ENCODE measurements at places on chromosomes 2 and 18. TPM values are rescaled to one million over a fixed set of nuclear protein-coding genes. Genes with fewer than 3 reads are reported as not detected.
A peak's percentile ranks its signal among the peaks of the same experiment; 100 is the strongest.

The TMEM37 gene
- total RNA-seq, result 3.3 TPM

The LRRC30 gene
- not detected for total RNA-seq

The CNNM3 gene
- total RNA-seq, result 5.6 TPM

The SCN3A gene
- 1.4 TPM for total RNA-seq

The DYSF gene
- 140 TPM for total RNA-seq

The RABL2A gene
- 14.1 TPM for total RNA-seq

The EFEMP1 gene
- total RNA-seq, result 155 TPM

The DPP10 gene
- total RNA-seq, result 1.3 TPM

The SLC66A2 gene
- total RNA-seq, result 25.3 TPM

The CNGA3 gene
- not detected for total RNA-seq

The ESPNL gene
- 0.07 TPM for total RNA-seq

- peak; percentile 72 for DNase-seq
Observed at GRCh38 chr2:5846881-5847280, 154.7 kb downstream of the SOX11 start.

GRCh38 chr18:45061359-45061758 lies 380.7 kb downstream of the SETBP1 start:
- no peak for DNase-seq

- DNase-seq, result no peak
Observed at GRCh38 chr2:113156278-113157117, 17.3 kb upstream of the PSD4 start.

DNA sequence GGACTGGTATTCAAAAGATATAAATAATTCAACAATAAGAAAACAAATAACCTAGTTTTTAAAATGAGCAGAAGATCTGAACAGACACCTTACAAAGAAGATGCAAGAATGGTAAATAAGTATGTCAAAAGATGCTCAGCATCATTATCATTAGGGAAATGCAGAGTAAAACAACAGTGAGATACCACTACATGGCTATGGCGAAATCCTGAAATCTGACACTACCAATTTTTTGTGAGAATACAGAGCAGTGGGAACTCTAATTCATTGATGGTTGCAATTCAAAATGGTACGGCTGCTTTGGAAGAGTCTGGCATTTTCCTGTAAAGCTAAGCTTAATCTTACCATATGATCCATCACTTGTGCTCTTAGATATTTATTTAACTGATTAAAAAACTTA lies 151.8 kb downstream of the UBR3 start:
- DNase-seq, result no peak

GRCh38 chr2:105852066-105852465 lies 107.4 kb downstream of the NCK2 start:
- DNase-seq, result no peak

- DNase-seq, result no peak
Observed at GRCh38 chr18:38826247-38826646, 1260.6 kb upstream of the CELF4 start.

DNA sequence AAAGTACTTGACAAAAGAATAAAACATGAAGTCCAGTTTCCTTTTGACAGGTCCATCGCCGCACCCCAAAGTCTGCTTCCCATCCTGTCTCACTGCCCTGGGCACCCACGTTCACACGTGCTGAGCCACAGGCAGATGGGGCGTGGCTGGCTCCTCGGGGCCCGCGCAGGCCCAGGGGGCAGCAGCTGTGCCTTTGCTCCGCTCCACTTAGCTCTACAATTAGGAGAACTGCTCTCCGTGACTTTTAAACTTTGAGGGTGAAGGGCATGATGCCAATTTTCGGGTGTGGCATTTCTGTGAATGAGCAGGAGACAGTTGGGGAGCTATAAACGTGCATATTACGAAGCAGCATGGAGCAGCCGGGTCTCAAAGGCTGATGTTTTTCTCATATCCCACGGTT lies 152.4 kb downstream of the TDRD15 start:
- DNase-seq, result no peak

GRCh38 chr2:53450923-53451322 lies 316.7 kb upstream of the CHAC2 start:
- DNase-seq, result no peak

DNA sequence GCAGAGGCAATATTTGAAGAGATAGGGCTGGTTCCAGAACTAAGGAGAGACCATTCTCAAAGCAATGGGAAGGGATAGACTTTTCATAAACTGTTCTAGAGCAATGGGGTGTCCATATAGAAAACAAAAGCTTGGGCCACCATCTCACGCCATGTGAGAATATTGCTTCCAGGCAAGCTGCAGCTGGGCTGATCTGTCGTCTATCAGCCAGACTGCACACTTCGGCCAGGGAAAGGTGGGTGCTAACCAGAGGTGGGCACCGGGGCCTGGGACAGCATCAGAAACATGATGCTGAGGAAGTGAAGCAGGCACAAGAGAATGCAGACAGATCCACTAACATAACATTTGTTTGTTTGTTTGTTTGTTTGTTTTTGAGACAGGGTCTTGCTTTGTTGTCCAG lies 43.7 kb downstream of the MYO7B start:
- DNase-seq, result no peak

GRCh38 chr2:37500031-37500430 lies 155.6 kb downstream of the QPCT start:
- DNase-seq, result peak; percentile 77

GRCh38 chr2:9252002-9252357 lies 45.4 kb downstream of the ASAP2 start:
- DNase-seq, result no peak

GRCh38 chr2:172094294-172095145 lies 8.2 kb downstream of the DLX2 start:
- DNase-seq, result no peak

GRCh38 chr2:80560326-80560725 lies 255.8 kb upstream of the LRRTM1 start:
- DNase-seq, result no peak

GRCh38 chr2:127630096-127630863 lies 15.7 kb upstream of the GPR17 start:
- DNase-seq, result no peak

GRCh38 chr18:25962176-25962575 lies 128.2 kb downstream of the SS18 start:
- no peak for DNase-seq

- no peak for DNase-seq
Observed at GRCh38 chr2:105937498-105938097, 192.9 kb downstream of the NCK2 start.

- no peak for DNase-seq
Observed at GRCh38 chr2:233061591-233062450, 1.7 kb downstream of the INPP5D start.

GRCh38 chr2:204250692-204251091 lies 294.6 kb upstream of the PARD3B start:
- DNase-seq, result no peak

- DNase-seq, result no peak
Observed at GRCh38 chr18:6156446-6156845, 258.3 kb downstream of the L3MBTL4 start.

- no peak for DNase-seq
Observed at GRCh38 chr2:218780851-218781690, 876 bp upstream of the CYP27A1 start.

DNA sequence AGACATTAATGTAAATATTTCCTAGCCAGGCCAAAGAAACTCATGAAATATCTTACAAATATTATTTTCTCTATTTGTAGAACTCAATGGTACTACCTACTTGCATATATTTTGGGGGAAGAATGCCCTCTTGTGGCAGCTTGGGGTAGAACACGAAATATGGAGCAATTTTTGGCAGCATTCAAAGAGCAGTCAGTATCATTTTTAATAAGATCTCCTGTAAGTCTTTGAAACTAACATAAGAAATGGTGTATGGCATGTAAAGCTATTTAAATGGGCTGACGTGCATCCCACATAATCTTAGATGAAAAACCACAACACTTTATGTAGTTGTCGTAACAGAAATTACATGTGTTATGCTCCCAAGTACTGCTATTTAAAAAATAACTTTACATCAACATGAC lies 62.3 kb upstream of the CCDC195 start:
- peak; percentile 29 for DNase-seq

DNA sequence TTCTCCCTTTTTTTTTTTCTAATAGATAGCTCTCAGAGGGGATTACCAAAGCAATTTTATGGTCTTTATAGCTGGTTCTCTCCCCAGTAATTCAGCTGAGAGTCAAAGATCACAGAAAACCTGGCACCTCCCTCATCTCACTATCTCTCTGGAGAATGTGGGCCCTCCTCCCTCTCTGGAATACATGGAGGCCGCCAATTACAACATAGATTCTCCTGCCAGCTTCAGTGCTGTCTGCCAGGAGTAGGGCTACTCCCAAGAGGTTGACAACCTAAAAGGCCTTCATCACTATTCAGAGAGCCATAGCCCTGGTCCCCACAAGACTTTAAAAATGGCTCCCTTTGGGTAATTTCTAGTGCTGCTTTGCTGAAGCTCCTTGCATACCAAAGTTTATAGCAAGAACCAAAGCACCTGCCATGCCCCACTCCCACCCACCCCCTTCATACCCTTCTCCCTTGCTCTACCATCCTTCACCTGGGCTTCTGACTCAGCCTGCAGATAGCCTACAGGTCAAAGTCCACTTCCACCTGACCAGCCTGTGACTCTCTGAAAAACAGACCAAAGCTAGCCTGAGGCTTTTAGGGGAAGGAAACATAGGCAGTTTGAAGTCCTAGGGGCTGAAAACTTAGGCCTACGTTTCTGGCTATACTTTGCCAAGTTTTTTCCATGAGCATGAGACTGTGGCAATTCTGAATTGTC lies 472.3 kb downstream of the TNS1 start:
- DNase-seq, result no peak

GRCh38 chr2:237154082-237154638 lies 68.5 kb downstream of the COPS8 start:
- DNase-seq, result peak; percentile 52

- DNase-seq, result no peak
Observed at GRCh38 chr2:119220720-119221301, 2.8 kb upstream of the STEAP3 start.

GRCh38 chr2:233430081-233430480 lies 75.8 kb downstream of the DGKD start:
- peak; percentile 20 for DNase-seq

GRCh38 chr18:25097569-25098056 lies 254.4 kb downstream of the ZNF521 start:
- no peak for DNase-seq

- no peak for DNase-seq
Observed at GRCh38 chr2:162056796-162057399, 17.1 kb downstream of the DPP4 start.

- peak; percentile 85 for DNase-seq
Observed at GRCh38 chr2:165357758-165358157, 111.7 kb upstream of the CSRNP3 start.

DNA sequence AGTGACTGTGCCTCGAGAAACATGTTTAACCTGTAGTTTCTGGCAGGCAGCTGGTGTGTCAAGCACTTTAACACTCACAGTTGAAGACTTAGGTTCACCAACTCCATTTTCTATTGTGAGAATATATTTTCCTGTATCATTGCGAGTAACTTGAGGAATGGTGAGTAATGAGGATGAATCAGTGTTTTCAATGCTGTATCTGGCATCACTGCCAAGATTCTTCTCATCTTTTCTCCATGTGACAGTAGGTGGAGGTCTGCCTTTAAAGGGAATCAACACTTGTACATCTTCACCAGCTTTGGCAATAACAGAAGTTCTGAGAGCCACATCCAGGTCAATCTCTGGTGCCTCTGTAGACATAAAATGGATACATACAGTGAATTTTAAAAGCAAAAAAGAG lies 72.8 kb downstream of the PLEKHA3 start:
- DNase-seq, result peak; percentile 85

DNA sequence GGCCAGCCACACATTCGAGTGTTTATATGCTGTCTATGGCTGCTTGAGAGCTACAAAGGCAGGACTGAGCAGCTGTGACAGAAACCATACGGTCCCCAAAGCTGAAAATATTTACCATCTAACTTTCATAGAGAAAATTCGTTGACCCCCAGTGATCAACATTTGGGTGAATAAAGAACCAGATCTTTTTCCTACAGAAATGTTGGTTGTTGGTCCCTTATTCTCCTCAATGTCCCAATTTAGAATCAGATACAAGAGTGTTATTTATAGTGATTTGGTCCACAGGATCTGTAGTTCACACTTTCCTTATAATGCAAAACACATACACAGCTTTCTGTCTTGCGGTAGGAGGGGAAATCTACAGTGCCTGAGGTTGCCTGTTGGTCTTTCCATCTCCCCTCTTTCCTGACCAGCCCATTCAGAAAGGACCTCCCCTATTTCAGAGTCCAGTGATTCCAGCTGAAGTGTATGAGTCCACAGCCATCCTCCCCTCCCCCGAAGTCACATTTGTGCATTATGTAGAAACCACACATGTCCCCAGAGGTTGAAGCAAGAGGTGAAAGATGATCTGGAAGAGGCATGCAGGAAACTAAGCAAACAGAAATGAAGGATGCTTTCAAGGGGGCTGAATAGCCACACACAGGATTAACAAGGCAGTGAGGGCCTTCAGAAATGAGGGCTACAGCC lies 61.9 kb downstream of the SPRED2 start:
- DNase-seq, result no peak

Data from astrocyte (in vitro differentiated cells and primary cell).